ENCODE measurements at places on chromosomes 6 and 20.

GRCh38 chr20:45461225-45461624 is 8.3 kb upstream of the WFDC2 start:
- DNase-seq = no peak

- DNase-seq = no peak
Observed at GRCh38 chr6:139635401-139636130, 261.1 kb upstream of the CITED2 start.

- no peak for DNase-seq
Observed at GRCh38 chr20:59042151-59042795, at the start of gene PRELID3B. TSS of gene PRELID3B (minus strand) at chr20:59042786. CDS start at chr20:59042730, 56 bp downstream.

- DNase-seq = no peak
Observed at GRCh38 chr6:45982280-45983036, 33.2 kb downstream of the CLIC5 start.

DNA sequence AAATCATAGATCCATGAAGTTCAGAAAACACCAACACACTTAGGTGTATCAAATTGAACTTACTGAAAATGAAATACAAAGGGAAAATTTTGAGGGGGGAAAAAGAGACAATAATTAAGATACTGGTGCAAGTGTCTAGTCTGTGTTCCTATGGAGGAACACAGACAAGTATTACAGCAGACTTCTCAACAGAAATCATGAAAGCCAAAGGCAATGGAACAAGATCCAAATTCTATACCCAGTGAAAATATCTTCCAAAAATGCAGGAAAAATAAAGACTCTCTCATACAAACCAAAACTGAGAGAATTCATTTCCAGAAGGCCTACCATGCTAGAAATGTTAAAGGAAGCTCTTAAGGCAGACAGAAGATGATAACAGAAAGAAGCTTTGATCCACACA is 63.1 kb downstream of the NRN1 start:
- no peak for DNase-seq

All from stimulated activated CD8-positive, alpha-beta memory T cell treated with anti-CD3 and anti-CD28 coated beads, Interleukin-4, amount 100 ng/mL, for 4 hours (primary cell).